ENCODE measurements at places on chromosomes 3 and 15.

GRCh38 chr3:107965136-107965655 is 125.6 kb downstream of the CD47 start:
- no peak for DNase-seq

GRCh38 chr3:146747051-146747450 is 141.9 kb upstream of the PLSCR5 start:
- DNase-seq, result no peak

DNA sequence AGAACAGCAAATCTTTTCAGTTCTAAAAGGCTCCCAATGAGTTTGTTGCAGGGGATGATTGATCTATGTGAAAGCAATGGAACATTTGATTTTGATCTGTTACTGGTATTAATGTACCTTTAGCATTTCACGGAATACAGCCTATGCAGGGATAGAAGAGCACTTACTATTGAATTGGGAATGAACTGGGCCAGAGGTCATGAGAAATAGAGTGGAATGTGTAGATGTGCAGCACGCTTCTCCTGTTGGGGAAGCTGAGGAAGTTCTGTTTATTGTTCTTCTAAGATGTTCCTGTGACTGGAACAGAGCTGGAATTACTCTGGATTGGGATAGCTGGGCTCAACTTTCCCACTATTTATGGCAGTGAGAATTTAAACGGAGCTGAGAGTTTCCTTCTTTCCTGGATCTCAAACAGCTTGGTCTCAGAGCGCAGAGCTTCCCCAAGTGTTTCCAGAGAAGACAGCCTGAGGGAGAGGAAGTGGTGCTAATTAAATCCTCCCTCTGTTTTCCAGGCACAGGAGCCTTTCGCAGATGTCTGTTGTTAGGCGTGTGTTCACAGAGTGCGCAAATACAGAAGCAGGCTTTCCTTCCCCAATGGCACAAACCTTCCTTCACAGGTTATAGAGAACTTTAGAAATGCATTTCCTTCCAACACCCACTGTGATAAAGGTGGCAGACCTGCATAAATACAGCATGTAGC is 32.5 kb downstream of the TPRG1 start:
- DNase-seq, result peak; percentile 15

GRCh38 chr3:171458864-171459136 is 1.4 kb downstream of the TNIK start:
- no peak for DNase-seq

- DNase-seq, result peak; percentile 54
Observed at GRCh38 chr3:15858547-15859506, 61.0 kb upstream of the ANKRD28 start.

- DNase-seq, result no peak
Observed at GRCh38 chr15:75776065-75776423, 63.4 kb upstream of the CSPG4 start.

GRCh38 chr15:62120776-62121175 is 44.3 kb downstream of the C2CD4B start:
- no peak for DNase-seq

GRCh38 chr15:27808182-27808581 is 290.9 kb downstream of the OCA2 start:
- DNase-seq, result no peak

GRCh38 chr15:63595065-63595464 is 2.1 kb upstream of the FBXL22 start:
- no peak for DNase-seq

GRCh38 chr3:116821371-116821770 is 111.8 kb downstream of the TUSC7 start:
- peak; percentile 94 for DNase-seq

GRCh38 chr3:181724192-181724965 is 12.7 kb downstream of the SOX2 start:
- DNase-seq, result no peak

DNA sequence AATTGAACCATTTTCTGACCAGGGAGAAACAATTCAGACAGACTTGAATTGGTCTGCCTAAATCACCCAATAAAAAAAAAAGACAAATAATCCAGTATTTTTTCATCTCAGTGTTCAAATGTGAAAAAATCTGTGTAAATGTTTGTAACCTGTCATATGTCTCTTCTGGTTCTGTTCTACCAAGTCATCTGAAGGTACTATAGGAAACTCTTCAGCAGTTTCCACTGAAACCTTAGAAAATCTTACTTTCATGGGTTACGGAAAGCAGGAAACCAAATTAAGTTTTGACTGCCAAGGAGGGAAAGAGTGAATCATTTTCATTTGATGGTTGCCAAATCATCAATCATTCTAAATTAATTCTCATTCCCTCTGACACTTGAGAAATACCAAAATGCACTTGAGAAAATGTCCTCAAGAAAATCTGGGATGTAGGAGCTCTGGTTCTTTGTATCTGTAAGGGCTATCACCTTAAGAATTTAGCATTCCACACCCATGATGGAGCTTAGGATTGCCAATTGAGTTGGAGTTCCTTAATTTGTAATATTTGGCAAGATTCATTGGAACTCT is 278.2 kb upstream of the KCNH8 start:
- DNase-seq, result no peak

DNA sequence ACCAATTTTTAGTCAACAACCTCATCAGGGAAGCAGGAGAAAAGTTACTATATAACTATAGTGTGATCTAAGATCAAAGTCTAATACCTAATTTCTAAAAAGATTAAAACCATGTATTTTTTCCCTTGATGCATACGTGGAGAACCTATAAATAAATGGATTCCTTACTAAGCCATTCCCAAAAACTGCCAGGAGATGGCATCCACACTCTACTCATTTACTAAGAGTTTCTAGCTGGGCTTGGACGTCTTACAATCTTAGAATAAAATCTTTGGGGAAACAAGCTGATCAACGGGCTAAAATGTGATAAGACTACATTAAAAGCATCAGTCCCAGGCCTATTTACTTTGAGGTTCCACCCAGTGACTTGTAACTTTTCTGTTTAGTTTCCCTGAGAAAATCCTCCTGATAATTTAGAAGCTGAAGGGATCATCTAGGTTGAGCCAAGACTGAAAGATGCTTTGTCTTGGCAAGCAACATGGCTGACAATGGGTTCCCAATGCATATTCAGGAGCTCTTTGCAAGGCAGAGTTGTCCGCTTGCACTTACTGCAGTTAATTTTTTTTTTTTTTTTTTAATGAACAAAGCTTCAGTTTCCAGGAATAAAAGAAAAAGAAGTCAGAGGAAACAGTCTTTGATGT is 85.5 kb upstream of the FGF12 start:
- peak; percentile 84 for DNase-seq

DNA sequence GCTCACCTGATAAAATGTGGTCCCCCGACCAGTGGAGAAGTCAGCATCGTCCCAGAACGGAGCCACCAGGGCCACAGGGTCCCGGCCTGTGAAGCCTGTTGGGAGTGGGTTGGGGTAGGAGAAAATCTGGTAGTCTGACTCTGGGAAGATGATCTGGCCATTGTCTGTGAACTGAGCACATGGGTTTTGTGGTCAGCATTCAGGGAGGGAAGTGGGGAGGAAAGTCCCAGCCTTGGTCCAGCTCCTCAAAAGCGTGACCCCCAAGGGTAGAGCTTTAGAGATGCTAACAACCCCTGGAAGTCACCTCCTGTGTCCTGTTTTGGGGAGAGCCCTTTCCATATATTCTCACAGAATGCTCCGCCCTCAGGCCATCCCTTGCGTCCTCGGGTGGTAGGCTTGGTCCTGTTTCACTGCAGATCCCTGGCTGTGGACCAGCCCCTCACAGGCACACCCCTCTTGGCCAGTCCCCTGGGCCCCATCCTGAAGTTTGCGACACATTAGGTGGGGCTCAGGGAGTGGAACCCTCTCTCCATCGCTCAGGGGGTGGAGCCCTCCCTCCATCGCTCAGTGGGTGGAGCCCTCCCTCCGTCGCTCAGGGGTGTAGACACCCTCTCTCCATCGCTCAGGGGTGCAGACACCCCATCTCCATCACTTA is 40.0 kb downstream of the MUC4 start:
- no peak for DNase-seq

DNA sequence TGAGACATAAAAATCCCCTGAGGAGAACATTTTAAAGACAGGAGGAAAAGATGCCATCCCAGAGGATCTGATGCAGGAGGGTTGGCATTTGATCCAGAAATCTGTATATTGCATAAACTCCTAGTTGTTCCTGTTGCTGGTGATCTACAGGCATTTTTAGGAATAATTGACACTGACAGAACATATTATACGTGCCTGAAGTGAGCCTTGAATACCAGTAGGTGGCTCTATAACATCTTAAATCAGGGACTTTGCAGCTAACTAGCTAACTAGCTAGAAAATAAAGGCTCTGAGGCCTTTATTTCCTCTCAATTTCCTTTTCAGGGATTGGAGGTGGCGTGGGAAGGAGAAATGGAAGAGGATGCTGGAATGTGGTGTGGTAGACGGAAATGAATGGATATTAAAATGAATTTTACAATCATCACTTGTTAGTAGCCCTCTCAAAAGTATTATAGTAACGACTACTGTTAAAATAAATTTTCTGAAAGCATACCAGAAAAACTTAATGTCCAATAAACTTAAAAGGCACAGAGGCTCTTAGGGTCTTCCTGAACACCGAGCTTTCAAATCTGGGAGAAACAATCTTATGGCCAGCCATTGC is 73.8 kb upstream of the ZBED2 start:
- peak; percentile 85 for DNase-seq

DNA sequence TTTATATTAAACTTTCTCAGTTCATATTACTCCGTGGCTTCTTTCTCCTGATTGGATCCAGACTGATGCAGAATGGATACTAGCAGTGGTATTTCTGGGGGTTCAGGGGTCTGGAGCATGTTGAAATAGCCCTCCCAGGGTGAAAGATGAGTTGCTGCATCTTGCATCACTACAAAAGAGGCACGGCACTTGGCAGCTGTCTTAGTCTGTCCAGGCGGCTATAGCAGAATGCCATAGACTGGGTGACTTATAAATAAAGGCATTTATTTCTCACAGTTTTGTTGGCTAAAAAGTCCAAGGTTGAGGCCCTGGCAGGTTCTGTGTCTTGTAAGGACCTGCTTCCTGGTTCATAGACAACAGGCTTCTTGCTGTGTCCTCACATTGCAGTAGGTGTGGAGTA is 660 bp upstream of the BCL2L10 start:
- DNase-seq, result no peak

DNA sequence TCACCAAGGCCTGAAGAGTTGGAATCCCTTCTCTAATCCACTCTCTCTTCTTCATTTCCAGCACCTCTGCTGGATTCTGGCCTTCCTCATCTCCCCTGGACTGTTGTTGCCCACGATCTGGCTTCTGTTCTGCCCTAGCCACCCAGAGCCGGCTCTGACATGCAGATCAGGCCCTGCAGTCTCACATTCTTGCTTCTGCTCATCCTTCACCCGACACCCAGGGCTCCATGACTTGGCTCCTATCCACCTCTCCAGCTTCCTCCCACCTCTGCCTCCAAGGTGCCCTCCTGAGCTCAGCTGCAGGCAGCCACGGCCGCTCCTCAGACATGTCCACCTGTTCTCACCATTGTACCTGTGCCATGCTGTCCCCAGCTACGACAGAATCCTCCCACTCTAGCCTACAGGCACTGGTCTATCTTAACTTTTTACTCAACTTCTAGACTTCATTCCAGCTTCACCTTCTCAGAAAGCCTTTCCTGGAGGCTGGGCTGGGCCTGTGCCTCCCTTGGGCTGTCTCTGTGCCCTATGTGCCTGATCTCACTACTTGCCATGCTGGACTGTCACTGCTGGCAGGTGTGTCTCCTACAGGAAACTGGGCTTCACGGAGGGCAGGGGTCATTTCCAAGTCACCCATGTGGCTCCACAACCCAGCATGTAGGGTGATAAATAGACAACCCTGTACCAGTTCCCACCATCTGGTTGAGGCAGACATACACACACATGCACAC is 16.0 kb upstream of the TBC1D21 start:
- DNase-seq, result no peak

DNA sequence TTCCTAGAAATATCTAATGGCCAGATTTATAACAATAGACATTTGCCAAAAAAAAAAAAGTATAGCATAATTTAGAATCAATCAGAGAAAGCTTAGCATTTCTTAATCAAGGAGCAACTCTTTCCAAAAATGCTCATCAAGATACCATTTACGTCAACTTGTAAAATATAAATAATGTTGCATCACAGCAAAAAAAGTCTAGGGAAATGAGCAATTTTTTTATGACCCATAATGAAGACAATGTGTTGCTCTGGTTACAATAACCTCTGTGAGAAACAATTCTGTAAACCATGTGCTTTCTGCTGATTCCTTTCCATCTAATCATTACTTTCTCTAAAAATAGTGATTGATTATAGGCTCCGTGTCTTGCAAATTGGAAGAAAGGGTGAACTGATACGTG is 36.3 kb downstream of the KBTBD8 start:
- no peak for DNase-seq

DNA sequence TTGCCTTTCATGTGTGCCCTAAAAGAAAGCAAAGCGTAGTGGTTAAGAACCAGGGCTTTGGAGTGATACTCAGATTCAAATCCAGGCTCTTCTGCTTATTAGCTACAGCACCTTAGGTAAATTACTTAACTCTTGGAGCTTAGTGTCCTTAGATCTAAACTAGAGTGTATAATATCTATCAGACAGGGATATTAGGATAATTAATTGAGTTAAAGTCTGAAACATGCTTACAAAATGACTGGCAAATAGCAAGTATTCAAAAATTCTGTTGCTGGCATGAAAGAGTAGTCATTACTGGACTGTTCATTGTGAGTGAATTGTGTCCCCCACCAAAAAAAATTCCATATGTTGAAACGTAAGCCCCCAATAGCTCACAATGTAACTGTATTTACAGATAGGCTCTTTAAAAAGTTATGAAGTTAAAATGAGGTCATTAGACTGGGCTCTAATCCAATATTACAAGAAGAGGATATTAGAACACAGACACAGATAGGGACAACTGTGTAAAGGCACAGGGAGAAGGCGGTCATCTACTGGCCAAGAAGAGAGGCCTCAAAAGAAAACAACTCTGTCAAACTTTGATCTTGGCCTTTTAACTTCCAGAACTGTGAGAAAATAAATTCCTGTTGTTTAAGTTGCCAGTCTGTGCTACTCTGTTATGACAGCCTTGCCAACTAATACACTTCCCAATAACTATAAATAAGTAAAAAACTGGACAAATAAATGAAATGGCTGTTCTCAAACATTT is 60.4 kb upstream of the LRRC3B start:
- DNase-seq, result peak; percentile 34

DNA sequence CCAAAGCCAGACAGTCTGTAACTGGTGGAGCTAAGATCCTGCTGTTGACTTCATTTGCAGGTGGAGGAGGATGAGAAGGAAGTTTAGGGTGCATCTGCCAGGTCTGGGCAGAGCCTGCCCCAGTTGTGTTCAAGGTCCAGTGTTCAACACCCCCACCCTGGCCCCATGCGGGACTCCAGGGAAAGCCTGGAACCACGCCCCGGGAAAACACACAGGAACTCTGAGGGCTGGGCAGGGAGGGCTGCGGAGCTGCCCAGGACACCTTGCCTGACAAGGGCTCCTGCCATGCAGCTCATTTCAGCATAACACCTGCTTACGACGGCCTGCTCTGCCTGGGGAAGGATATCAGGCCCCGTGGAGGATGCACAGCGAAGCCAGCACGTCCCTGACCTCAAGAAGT is 286.3 kb downstream of the XXYLT1 start:
- DNase-seq, result no peak

DNA sequence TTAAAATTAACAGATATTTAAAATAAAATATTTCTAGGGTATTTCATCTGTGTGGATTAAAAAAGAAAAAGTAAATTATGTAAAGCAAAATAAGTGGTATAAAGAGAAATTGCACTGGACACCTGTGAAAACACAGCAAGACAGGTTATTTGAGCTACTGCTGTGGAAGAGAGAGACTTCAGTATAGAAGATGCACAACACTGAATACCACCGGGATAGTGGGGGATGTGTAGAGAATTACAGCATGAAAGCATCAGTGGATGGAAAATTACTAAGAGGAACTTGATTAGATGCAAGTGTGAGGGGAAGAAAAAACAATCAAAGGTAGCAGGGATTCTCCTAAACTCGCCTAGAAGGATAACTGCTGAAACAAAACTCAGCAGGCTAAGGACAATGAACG is 1242.5 kb upstream of the GBE1 start:
- DNase-seq, result no peak
